ENCODE measurements at places on chromosomes 3 and 15.

GRCh38 chr3:78139166-78139565 lies 1099.3 kb downstream of the ROBO2 start:
- no peak for DNase-seq

DNA sequence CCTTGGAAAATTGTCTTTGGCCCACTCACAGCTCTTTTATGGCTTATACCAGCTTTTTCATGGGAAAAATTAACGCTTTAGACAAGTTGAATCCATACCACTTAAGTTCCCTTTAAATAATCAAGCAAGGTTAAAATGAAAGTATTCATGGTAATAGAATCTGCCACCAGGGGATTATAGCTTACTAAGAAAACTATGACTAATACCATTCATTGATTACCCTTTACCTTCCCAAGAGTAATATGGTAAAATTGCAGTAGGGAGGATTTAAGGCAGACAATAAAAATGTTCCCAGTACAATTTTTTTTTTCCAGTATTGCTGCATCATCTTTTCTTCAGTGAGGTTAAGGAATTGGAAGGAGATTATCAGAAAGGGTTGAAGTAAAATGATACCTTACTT lies 641.1 kb upstream of the NAALADL2 start:
- DNase-seq: no peak

- DNase-seq: no peak
Measured at GRCh38 chr15:94293411-94294402, 62.3 kb downstream of the MCTP2 start.

GRCh38 chr15:25169318-25169717 lies 214.5 kb downstream of the SNRPN start:
- DNase-seq: no peak

DNA sequence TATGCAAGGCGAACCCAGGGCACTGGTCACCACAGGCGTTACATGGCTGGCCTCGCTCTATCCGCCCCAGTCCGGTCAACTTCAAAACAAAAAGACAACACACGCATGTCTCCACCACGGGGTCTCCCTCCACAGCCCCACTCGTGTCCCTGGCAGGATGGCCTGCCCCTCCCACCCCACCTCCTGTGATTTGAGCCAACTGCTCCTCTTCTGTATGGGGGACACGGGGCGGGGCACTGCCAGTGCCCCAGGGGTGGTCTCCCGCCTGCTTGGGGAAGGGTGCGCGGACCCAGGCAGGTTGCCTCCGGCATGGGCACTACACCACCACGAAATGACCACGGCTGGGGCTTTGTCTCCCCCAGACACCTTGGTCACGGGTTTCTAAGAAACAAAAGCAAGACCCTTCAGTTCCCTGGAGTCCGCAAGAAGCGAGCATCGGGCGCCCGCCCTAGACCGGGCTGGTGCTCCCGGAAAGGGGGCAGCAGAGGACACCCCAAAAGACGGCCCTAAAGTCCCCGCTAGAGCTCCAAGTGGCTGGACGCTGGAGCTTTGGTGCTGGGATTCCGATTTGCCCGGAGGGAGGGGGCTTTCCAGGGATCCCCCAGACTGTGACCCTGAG lies 219.3 kb upstream of the PRICKLE2 start:
- DNase-seq: no peak

- peak; percentile 52 for DNase-seq
Measured at GRCh38 chr3:177610686-177611633, 413.7 kb upstream of the TBL1XR1 start.

DNA sequence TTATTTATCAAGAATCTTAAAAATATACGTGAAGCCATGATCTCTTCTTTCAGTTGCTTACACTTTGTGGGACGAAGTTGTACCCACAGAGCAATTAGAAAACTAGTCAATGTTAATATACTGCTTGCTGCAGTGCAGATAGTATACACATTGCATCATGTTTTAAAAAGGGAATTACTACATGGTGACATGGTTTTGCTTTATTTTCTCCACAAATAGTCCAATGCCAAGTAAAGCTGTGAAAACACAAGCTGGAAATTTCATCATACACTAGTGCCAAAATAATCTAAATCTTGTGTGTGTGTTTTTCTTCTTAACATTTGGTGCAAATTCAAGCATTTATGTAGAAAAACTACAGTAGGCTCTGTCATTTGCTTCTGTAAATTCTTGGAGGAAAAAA lies 233.0 kb downstream of the EPHA3 start:
- DNase-seq: no peak

- no peak for DNase-seq
Measured at GRCh38 chr15:78301326-78301725, 1.9 kb upstream of the SKIC8 start.

GRCh38 chr3:125334675-125335560 lies 40.2 kb downstream of the ZNF148 start:
- DNase-seq: no peak

DNA sequence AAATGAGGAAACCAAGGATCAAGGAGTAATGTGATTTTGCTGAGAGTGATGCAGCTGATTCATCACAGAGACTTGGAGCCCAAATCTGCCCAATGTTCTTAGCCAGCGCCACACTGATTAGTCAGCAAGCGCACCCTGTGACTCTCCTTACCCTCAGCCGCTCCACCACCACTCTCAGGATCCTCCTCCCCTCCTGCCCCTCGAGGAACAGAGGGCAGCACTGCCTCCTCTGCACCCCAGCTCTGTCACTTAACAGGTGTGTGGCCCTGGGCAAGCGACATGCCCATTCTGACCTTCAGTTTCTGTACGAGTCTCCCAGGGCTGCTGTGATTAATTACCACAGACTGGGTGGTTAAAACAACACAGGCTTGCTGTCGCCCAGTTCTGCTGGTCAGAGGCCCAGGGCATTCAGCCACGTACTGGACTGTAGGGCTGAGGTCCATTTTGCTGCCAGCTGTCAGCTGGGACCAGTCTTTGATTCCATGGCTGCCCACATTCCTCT lies 36.1 kb upstream of the HRH1 start:
- no peak for DNase-seq

GRCh38 chr15:85759376-85759775 lies 35.3 kb downstream of the KLHL25 start:
- DNase-seq: no peak

DNA sequence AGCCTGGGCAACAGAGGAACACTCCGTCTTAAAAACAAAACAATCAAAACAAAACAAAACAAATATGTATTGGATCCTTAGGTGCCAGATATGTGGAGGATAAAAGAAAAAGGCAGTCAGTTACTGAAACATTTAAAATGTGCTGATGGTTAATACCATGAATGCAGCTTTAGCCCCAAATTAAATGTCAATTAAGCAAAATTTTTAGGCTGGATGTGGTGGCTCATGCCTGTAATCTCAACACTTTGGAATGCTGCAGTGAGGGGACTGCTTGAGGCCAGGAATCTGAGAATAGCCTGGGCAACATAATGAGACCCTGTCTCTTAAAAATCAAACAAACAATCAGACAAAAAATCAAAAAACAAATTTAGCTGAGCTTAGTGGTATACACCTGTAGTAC lies 8.5 kb upstream of the CHMP2B start:
- DNase-seq: no peak

DNA sequence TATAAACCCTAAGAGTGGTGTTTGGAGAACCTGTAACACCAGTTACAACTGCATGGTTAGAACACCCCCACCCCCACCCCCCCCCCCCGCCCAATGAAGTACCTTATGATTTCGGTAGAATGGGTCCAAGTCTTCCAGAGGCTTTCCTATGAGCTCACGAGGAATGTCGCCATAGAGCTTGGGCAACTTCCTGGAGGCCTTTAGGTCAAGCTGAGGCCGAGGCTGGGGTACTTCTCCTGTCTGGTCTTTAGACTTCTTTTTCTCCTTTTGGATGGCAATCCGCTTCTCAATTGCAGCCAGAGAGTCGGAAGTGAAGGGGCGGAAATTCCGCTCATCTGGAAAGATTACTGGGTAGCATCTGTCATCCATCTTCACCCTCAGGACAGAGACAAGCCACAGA lies 101.8 kb downstream of the SCN11A start:
- no peak for DNase-seq

DNA sequence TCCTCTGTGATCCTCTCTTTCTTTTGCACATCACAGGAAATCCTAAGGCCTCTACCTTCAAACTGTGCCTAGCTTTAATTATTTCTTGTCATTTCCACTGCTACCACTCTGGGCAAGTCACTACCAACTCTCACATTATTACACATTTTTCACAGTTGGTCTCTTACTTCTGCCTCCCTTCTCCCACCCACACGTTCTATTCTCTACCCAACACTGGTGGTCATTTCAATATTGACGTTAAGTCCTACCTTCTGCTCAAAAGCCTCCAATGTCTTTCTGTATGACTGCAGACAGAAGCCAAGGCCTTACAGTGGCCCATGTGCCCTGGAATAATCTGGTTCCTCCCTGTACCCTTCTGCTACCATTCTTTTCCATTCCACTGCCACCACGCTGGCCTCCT lies 3.9 kb downstream of the KCNMB2 start:
- no peak for DNase-seq

- peak; percentile 80 for DNase-seq
Measured at GRCh38 chr15:92899948-92900730, at the start of gene CHD2. Gene CHD2 (plus strand): TSS chr15:92900324. CDS start chr15:92901238, 914 bp downstream.

DNA sequence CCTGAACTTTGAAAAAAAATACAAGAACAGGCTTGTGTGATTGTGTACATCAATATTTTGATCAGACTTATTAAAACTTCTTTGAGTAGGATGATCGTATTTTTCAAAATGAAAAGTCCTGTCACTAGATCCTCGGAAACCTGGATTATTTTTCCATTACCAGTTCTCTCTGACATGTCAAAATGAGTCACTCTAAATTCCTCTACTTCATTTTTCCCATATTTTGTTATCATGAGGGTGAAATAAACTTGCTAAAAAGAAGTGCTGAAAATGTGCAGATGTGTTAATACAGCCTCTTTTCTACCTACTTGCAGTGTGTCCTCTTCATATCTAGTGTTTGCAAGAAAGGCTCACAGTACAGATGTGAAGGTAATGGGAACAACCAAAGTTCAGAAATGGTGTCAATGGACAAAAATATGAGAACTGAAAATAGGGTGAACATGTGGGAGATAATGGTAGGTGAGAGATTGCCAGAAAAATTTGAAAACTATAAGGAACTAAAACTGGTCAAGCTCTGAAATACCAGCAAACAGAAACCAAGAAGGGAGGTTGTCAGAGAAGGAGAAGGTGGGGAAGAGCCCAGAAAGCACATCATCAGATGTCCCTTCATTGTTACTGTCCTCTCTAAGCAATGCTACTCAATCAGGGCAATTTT lies 108.2 kb downstream of the EOMES start:
- no peak for DNase-seq

- peak; percentile 25 for DNase-seq
Measured at GRCh38 chr15:60371175-60372051, 26.4 kb downstream of the ANXA2 start.

DNA sequence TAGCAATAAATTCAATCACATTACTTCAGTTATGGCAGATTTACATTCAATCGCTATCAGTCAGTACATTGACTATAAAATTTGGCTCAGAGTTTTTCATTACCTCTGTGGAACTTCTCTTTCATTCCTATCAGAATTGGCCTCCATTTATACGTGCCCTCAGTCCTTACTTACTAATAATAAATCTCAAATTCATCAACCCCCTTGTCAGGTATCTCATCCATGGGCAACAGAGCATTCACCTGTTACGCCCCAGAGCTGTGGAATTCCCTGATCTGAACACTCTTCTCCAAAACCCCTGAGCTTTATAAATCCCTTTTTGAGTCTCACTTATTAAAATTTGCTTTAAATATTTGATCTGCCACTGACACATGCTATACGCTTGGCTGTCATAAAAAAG lies 492.9 kb downstream of the GBE1 start:
- DNase-seq: no peak

DNA sequence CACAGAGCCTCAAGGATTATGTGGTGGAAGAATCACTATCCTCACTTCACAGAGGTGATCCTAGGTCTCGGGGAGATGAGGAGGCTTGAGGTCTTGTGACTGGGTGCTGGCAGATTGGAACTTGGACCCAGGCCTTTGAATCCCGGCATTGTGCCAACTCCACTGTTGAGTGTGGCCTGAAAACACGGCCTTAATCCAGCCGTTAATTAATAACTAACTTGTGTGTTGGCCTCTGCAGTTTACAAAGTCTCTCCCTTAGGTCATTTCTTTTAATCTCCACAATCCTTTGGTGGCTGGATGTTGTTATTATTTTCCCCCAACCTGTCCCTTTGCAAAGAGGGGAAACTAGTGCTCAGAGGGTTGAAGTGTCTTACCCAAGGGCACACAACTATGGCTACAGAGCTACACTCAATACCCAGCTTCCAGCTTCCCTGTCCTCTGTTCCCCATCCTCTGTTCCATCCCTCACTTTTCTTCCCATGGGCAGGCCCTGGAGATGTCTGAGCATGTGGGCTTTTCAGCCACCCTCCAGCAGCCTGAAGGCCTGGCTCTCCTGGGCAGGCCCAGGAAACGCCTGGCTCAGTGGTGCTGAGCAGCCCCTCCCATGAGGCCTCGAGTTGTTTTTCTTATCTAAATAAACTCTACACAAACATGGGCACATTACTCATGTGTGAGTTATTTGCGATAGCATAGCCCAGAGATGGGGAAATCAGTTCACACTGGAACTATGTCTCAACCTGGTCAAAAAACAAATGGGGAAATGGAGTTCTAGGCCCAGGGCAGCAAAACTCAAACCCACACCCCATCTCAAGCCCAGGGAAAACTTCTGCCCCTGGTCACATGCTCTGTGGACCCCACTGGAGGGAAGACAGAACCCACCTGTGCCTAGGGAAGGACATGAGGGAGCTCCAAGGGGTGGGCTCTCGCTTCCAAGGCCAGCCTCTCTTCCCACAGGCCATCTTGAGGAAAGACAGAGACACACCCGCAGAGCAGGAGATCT lies 16.8 kb upstream of the SMAD3 start:
- DNase-seq: no peak

DNA sequence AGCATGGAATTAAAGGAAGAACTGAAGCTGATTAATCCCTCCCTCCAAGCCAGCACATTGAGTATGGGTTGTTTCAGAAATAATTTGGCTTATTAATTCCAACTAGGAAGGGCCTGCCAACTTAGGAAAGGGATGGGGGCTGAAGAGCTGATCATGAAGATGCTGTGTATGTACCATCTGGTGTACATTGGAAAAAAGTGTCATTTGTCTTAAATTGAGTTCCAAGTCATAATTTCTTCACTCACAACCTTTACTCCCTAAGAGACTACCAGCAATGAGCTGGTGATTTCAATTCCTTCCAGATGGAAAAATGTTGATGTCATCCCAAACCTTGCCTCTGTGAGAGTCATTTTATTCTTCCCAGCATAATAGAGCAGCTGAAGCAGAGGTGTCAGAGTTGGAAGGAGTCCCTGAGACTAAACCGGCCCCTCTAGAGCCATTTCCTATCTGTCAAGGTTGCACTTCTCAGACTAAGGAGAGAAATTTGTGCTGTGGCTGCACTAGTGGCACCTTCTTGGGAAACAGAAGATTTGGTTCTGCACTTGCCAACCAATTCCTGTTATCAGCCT lies 79.4 kb downstream of the GTPBP8 start:
- DNase-seq: no peak

Measured in DMS79 treated with DMSO at 0.1 percent for 48 hours (cell line).